Forelimb muscle (tissue), 1 donor: ENCODE measurements at places on chromosomes 3 and 15.

DNA sequence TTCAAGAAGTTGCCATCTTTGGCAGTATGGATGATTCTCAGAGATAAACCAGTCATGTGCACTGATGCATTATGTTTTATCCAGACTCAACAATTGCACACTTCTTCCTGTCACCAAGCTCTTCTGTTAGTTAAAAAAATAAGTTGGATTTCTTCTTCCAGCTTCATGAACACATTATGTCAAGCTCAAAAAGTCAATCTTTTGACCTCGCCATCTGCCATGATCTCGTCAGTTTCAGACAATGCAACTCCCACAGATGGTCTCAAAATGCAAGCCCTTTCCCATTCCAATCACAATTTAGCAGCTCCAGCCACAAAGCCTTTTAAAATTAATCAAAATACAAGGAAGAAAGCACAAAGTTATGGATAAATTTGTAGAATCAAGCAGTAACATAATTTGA lies 42.8 kb downstream of the TFDP2 start:
- DNase-seq: no peak

GRCh38 chr3:95302044-95302443 lies 1239.2 kb downstream of the NSUN3 start:
- no peak for DNase-seq

- no peak for DNase-seq
Observed at GRCh38 chr3:39222939-39223338, 30.5 kb upstream of the XIRP1 start.

- no peak for DNase-seq
Observed at GRCh38 chr15:67152429-67152828, 87.0 kb downstream of the SMAD3 start.

DNA sequence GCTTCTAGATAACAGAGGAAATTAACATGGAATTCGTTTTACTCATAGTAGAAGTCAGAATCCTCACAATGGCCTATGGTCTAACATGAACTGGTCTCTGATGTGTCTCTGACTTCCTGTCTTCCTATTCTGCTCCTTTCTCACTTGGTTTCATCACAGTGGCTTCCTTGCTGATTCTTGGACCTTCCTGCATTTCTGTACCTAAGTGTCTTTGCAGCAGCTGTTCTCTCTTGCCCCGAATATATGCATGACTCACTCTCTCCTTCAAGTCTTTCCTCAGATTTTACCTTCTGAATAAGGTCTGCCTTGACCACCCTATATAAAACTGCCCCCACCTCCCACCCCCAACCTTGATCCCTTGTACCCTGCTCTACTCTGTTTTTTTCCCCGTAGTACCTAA lies 14.1 kb downstream of the ARL13B start:
- DNase-seq: no peak

DNA sequence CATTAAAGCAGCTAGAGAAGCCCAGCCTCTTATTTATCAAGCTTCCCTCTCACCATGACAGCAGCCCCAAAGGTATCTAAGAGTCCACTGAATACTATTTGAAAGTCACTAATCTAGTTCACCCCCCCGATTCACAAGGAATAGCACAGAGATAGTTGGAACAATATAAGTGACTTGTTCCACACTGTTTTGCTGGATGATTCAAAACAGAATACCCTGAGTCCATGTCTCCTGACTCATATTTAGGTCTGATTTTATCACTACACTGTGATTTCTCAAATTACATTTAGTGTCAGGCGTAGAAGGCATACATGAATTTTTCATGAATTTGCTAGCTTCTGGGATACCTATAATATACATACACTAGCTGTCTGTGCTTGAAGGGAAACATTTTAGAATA lies 18.7 kb upstream of the EOGT start:
- DNase-seq: no peak

DNA sequence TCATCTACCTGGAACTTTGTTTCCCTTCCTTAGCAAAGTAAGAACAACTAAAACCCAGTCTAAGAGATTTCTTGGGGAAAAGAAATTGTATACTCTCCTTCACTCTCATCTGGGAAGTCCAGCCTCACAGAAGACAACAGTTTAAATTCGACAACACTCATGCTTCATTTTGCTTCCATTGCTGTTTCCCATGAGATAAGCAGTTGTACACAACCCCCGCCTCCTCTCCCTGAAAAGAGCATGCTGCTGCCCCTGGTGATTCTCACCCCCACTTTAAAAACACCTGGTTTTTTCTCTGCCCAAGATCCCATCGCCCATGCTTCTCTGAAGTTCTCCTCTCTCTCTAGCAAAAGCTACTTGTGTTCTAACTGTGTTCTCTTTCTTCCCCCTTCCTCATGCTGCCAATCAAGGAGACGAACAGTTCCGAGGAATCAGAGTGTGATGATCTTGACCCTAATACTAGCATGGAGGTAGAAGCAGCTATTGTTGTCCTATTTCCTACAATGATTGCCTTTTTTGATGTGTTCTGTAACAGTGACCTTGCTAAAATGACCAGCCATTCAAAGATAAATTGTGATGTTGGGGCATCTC lies 51.1 kb upstream of the UMPS start:
- DNase-seq: no peak

DNA sequence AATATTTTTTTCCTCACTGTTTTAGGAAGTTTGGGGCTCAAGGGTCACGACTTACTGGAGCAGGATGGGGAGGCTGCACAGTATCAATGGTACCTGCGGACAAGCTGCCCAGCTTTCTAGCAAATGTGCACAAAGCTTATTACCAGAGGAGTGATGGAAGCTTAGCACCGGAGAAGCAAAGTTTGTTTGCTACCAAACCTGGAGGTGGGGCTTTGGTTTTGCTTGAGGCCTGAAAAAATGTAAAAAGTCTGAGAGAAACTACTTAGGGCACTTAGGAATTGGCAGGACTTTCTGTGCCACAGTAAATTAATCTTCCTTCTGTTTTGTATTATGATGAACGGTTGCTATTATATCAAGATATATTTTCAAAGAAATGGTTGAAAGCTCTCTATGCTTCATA lies 95.1 kb upstream of the FGF7 start:
- DNase-seq: no peak

GRCh38 chr15:71730277-71731144 lies 79.8 kb upstream of the NR2E3 start:
- DNase-seq: peak; percentile 45

- DNase-seq: no peak
Observed at GRCh38 chr3:57436195-57436761, 107.9 kb downstream of the DNAH12 start.

- DNase-seq: no peak
Observed at GRCh38 chr3:44954304-44954703, 21.7 kb downstream of the ZDHHC3 start.

- peak; percentile 35 for DNase-seq
Observed at GRCh38 chr3:154011036-154011435, 110.2 kb upstream of the ARHGEF26 start.

DNA sequence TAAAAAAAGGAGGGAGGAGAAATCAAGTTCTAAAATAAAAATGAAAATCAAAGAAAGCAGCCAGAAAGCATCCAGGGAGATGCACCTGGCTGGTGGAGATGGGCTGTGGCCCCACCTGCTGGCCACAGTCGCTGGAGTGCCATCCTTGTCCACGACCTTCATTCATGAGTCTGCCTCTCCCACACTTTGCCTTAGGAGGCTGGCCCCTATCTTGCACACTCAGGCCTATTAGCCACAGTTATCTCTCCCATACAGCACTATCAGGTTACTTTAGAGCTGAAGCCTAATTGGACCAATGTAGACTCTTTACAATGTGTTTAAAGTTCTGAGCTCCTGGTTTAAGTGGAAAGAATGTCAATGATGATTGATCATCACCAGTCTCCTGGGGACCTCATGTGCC lies 392.0 kb upstream of the RORA start:
- no peak for DNase-seq

- DNase-seq: no peak
Observed at GRCh38 chr3:98784042-98784441, 20.9 kb downstream of the ST3GAL6 start.
